Omental fat pad (tissue), 4 donors: ENCODE measurements at places on chromosomes 6 and 20. TPM values are rescaled to one million over a fixed set of nuclear protein-coding genes. Genes with fewer than 3 reads are reported as not detected.

Gene NCOA6
- total RNA-seq, result 19.8 TPM

Gene STMND1
- not detected for total RNA-seq

Gene PSORS1C1
- 1.3 TPM for total RNA-seq

Gene CBLN4
- not detected for total RNA-seq

Gene RNF5
- total RNA-seq, result 50.7 TPM

Gene LY6G6F
- not detected for total RNA-seq

Gene IL20RA
- 1.1 TPM for total RNA-seq

Gene VSTM2L
- total RNA-seq, result 0.60 TPM

- no peak for DNase-seq
Measured at GRCh38 chr6:29589423-29590048, 4.6 kb downstream of the OR2H2 start.

DNA sequence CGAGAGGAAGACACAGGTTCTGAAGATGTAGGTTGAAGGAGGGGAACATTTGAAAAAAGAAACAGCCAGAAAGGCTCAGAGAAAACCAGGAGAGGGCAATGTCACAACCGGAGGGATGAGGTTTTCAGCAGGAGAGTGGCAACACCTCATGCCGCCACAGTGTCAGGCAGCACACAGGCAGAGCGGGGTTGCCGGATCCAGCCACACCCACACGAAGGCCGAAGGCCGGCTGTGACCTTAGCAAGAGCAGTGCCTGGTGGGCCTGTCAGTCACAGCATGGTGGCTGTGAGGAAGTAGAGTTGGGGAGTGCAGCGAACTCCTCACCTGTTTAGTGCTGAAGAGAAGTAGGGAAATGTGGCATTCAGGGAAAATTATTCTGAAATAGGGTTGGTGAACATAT, 14.0 kb downstream of the HDDC2 start:
- no peak for DNase-seq

DNA sequence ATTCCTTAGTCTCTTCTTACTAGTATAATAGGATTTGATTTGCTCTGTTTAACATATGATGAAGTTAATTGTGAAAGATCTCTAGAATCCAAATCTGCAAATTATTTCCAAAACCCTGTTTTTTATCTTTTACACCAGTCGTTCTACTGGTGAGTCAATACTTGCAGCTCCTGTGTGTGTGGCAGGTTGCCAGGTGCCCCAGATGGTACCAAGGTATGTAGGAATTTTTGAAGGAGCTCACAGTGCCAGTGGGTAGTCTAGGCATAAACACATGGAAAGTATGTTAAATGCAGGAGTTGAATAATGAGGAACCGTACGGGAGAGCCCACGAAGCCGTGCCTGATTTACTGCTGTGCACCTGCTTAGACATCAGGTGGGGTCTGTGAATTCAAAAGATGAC, 192.2 kb downstream of the FARS2 start:
- DNase-seq, result no peak

GRCh38 chr6:168133168-168133561, 54.2 kb upstream of the FRMD1 start:
- DNase-seq, result no peak

GRCh38 chr6:151695156-151695555, 112.3 kb upstream of the ESR1 start:
- DNase-seq, result no peak

- DNase-seq, result no peak
Measured at GRCh38 chr6:158421381-158421780, 109.1 kb downstream of the TULP4 start.

DNA sequence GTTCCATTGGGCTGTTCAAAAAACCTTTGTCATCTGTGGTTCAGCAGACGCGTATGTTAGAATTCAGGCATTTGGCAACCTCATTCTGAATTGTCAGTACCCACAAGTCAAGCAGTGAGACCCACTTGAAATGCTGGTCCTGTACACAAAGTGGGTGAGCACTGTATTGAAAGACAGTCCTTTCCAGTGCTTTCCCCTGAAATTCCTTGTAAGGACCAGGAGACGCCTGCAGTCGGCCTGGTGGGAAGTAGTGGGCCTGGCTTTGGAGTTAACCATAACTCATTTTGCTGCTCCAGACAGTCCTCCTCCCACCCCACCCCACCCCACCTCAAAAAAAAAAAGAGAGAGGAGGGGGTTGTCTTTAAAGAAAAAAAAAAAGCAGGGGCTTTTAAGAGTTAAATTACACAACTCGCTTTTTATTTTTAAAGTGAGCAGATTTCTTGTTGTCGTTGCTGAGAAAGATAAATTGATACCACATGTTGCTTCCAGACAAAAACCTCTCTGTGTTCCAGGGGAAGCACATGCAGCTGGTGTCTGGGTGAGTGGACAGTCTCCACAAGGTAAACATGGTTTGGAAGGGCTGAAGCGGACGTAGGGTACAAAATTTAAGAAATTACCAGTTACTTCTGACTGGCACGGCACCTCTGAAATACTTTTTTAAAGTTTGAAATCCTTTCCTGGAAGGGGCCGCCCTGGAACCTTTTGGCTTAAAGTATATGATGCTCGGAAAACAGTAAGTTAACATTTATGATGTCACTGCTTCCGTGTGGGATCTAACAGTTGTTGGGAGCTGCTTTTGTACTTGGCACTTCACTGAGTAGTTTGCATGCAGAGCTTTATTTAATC, 95.3 kb downstream of the FOXO3 start:
- DNase-seq, result no peak

GRCh38 chr20:56440346-56441007, 27.9 kb upstream of the RTF2 start:
- no peak for DNase-seq

- no peak for DNase-seq
Measured at GRCh38 chr20:33992145-33992922, 1.4 kb upstream of the RALY start.

DNA sequence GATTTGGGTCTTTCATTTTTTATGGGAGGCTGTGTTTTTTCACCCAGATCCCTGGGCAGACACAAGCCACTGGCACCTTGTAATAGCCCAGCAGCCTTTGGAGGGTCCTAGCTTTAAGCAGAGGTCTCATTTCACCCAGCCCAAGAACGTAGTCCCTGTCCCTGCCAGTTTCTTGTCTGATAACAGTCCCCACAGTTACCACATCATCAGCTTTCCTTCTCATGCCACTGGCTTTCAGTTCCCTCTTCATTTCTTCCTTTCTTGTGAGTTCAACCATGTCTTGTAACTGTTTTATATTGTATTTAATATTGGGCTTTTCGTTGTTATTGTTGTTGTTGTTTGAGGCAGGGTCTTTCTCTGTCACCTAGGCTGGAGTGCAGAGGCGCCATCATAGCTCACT, 10.6 kb downstream of the PNPLA1 start:
- no peak for DNase-seq

DNA sequence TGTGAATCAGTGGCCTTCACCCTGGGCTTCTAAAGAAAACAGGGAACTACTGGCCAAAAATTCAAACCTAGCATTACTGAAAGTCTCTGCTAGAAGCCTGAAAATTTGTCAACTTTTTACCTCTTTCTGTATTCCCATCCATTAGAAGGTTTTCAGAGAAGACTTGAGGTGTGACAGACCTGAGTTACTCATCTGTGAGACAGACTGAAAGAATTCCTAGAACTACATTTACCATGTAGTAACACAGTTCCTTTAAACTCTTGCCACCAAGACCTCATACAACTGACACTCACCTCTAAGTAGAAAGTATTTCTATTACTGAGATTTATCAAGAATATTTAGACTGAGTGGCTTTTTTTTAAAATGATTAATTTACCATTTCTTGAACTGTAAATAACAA, 4.5 kb downstream of the DPM1 start:
- no peak for DNase-seq
